ENCODE measurements at places on chromosomes 13 and 19.

GRCh38 chr13:74134777-74135325, 647 bp upstream of the KLF12 start:
- DNase-seq: peak; percentile 77

DNA sequence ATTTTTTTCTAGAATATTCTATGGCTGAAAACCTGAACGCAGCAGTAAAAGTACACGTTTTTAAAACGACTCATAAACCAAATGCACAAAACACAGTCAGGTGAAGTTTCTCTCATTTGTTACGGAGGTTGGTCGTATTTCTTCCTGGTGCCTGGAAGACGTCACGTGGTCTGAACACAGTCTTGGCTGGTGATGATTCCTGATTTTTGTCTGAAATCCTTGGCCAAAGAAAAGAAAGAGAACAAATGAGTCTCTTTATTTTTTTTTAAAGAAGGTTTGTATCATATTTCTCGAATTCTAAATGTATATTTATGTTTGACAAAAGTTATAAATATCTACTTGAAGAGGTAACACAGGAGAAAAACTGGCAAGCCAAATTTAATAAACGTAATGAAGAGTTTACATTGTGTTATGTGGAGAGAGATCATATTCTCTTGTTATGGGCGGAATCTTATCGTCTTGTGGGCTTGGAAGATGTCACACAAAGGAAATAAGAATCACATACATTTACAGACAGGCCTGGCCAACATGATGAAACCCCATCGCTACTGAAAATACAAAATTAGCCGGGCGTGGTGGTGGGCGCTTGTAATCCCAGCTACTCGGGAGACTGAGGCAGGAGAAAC, 10.0 kb upstream of the PNMA8A start:
- DNase-seq: peak; percentile 32

- no peak for DNase-seq
These were observed 18.8 kb upstream of the GTF2F2 start for GRCh38 chr13:45101327-45102018.

DNA sequence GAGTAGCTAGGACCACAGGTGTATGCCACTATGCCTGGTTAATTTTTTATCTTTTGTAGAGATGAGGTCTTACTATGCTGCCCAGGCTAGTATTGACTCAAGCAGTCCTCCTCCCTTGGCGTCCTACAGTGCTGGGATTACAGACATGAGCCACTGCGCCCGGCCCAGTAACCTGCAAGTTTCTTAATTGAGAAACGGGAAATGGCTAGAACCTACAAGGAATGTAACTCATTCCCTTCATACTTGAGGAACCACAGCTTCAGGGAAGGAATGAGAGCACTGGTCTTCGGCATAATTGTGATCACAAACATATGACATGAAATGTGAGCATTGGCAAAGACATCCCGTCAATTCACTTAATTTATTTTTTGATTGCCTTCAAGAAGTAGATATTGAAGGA, 157.0 kb downstream of the KLF5 start:
- DNase-seq: peak; percentile 63

- peak; percentile 86 for DNase-seq
These were observed 23.8 kb downstream of the SPATA13 start for GRCh38 chr13:24184265-24184841.

DNA sequence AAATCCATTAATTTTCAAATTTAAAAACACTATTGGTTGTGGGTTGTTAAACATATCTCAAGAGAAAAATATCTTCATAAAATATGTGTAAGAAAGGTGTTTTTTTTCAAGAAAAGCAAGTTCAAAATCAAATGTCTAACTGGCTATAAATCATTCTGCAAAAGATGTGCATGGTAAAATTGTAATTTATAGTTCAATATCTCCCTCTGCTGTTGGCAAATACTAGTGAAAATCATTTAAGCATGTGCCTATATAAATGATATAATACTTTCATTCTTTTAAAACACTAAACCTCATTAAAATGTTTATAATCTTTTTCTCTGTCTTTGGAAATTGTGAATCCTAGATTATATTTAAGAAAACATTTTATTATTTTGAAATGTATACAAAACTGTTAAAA, 17.2 kb upstream of the SLITRK6 start:
- no peak for DNase-seq

DNA sequence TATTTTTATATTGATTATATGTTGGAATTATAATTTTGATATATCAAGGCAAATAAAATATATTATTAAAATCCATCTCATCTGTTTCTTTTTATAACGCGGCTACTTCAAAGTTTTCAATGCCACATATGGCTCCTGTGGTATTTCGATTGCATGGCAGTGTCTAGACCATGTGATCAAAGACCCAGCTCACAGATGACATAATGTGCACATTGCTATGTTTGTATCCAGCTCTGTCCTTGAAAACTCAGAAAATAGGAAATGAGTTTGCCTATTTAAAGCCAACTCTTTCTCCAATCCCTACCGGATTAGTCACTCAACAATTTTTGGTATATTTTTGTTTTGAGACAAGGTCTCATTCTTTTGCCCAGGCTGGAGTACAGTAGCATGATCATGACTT, 26.2 kb downstream of the TMTC4 start:
- DNase-seq: no peak

- no peak for DNase-seq
These were observed 1680.9 kb downstream of the OLFM4 start for GRCh38 chr13:54709546-54709945.

- no peak for DNase-seq
These were observed 119.4 kb downstream of the UQCRFS1 start for GRCh38 chr19:29093553-29093908.

DNA sequence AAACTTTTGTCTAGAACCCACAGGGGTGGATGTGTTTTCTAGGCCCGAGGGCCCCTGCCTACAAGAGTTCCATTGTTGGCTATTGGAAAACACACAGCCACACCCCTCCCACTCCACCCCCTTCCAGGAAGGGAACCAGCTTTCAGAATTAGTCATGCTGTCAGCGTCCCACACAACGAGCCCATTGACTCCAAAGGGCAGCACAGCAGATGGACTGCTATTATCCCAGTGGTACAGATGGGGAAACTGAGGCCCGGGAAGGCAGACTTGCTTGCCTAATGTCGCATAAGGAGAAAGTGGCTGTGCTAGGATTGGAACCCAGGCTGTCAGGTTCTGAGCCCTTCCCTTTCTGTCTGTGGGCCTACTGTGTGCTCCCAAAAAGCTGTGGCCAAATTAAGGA, 8.1 kb upstream of the FXYD3 start:
- peak; percentile 21 for DNase-seq

DNA sequence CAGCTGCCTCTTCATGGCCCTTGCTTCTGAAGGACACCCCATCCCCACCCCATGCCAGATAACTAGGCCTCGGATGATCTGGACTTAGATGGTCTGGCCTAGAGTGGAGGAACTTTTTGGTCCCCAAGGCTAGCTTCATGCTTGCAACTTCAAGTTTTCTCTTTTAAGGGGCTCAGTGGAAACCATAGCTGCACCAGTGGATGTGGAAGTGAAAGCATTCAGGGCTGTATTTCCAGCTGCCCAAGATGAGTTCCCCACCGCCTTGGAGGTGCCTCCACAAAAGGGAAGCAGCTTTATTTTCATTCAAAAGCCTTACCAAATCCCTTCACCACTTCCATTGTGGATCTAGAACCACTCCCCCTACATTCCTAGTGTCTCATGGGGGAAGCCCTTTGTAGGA, 17.6 kb upstream of the GSX1 start:
- DNase-seq: no peak

- DNase-seq: peak; percentile 61
These were observed 39.0 kb downstream of the C1QTNF9 start for GRCh38 chr13:24348385-24348784.

DNA sequence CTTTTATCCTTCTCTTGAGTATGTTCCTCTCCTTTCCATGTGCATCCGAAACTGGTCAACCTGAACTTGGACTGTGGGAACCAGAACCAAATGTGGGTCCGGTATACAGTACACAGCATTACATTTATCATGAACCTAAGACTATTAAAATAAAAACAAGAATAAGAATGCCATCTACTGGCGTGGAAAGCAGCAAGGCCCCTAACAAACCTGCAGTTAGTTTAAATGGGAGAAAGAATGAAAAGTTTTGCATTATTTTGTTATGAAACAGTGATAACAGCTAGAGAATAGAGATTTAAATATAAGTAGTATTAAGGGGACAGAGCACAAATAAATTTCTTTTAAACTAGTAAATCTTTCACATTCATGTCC, 159.5 kb downstream of the RBM26 start:
- DNase-seq: no peak

DNA sequence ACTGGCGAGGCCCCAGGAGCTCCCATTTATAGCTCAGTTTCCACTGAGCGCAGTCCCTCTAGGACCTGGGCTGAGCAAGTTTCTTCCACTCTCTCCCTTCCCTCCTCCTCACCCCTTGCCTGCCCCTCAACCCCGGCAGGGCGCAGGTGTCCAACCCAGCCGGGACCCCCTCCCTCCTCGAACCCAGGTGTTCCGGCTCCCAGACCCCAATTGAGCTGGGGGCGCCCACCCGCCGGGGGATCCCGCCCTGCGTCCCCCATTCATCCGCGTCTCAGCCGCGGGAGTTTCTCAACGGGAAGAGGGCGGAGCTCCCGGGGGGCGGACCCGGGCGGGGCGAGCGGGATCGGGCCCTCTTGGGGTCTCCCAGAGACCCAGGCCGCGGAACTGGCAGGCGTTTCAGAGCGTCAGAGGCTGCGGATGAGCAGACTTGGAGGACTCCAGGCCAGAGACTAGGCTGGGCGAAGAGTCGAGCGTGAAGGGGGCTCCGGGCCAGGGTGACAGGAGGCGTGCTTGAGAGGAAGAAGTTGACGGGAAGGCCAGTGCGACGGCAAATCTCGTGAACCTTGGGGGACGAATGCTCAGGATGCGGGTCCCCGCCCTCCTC, at the start of gene KIRREL2:
TSS of gene KIRREL2 (plus strand) at position 366 of the 604 bp plus-strand sequence. CDS start at position 575, 209 bp downstream.
- DNase-seq: no peak

GRCh38 chr13:72072261-72072660, 205.3 kb upstream of the DACH1 start:
- no peak for DNase-seq

DNA sequence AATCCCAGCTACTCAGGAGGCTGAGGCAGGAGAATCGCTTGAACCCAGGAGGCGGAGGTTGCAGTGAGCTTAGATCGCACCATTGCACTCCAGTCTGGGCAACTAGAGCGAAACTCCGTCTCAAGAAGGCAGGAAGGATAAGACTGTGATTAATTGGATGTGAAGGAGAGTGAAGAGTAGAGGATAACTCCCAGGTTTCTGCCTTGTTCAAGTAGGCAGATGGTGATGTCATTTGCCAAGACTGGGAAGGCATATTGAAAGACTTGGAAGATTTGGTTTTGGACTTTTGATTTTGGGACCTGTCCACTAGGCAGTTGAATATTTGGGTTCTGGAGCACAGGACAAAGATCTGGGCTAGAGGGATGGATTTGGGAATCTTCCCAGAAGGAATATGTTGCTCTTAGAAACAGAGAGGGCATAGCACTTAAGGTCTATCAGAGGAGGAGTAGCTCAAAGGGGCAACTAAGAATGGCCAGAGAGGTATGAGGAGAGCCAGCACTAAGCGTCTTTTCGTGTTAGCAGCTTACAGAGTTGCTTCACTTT, 20.0 kb downstream of the GARRE1 start:
- DNase-seq: no peak

GRCh38 chr13:37636701-37637100, 38.1 kb upstream of the POSTN start:
- DNase-seq: no peak

DNA sequence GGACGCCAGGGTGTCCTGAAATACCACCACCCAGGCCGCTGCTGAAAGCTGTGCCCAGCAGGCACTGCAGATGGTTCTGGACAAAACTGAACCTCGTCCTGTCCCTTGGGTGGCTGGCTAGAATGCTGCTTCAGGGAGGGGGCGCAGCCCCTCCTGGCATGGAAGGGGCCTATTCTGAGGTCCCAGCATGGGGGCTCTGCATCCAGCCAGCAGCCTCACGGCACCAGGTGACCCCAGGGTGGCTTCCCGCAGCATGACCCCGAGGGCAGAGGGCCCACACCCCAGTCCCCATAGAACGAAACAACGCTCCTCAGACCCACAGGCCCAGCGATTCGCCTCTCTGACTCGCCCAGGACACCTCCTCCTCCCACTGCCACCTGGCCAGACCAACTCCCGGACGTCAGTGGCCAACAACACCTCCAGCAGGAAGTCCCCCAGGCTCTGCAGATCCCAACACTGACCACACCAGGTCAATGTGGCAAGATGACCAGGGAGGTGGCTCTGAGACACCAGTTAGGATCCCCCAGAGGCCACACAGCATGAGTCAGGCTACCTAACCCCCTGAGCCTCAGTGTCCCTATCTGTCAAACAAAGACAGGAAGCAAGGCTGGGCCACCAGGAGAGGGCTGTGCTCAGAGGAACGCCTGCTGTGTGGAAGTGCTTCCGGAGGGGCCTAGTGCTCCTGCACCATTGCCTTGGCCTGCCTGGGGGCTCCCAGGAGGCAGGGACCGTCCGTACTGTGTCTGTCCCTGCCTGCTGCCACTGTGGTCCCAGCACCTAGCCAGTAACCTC, 6.1 kb downstream of the MKNK2 start:
- DNase-seq: no peak

- peak; percentile 13 for DNase-seq
These were observed 555 bp downstream of the SAMD4B start for GRCh38 chr19:39342647-39343305.

- DNase-seq: no peak
These were observed 322.7 kb downstream of the SUCLA2 start for GRCh38 chr13:47678201-47678968.

GRCh38 chr19:3672993-3673392, 27.3 kb downstream of the PIP5K1C start:
- DNase-seq: no peak

- DNase-seq: peak; percentile 4
These were observed at the start of gene PCDH9 for GRCh38 chr13:67229481-67230403. Gene PCDH9 (minus strand): TSS chr13:67230336. CDS start chr13:67228440, 1,896 bp downstream.

DNA sequence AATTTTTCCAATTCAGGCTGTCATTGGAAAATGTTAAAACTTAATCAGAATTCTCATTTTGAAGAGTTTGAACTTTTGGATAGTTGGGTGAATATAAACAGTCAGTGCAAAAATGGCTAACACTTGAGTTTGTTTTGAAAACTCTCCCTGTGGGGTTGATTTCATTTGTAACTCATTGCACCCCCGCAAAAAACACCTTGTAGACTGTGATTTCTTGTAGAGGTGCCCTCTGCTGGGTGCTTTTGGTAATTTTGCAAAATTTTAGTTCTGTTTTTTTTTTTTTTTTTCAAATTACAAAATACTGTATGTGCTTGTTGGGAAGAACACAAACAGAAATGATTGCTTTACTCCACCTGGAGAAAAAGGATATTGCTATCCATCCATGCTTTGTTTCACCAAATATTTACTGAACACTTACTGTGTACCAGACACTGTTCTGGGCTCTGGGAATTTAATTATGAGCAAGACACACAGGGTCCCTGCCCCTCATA, 28.2 kb upstream of the GPI start:
- DNase-seq: peak; percentile 38

DNA sequence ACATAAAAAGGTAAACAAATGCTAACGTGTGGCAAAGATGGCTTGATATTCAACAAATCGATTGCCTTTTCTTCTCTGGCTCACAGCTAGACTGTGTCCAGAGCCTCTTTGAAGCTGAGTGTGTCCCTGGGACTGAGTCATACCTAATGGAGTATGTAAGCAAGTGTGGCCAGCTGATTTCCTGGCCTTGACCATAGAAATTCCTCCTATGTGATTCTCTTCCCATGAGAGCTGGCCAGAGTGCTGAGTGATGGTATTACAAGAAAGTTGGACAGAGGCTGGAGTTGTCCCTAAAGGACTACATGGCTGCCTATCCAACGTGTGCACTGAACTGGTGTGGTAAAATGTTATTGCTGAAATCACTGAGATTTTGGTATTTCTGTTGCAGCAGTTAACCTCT, 320.1 kb upstream of the SLC10A2 start:
- peak; percentile 85 for DNase-seq

Measured in kidney tubule cell (primary cell).